ENCODE measurements at places on chromosomes 11 and 22.

GRCh38 chr11:15918674-15919073 lies 437.7 kb downstream of the SOX6 start:
- no peak for DNase-seq

GRCh38 chr22:45783690-45784089 lies 112.1 kb downstream of the ATXN10 start:
- DNase-seq: no peak

DNA sequence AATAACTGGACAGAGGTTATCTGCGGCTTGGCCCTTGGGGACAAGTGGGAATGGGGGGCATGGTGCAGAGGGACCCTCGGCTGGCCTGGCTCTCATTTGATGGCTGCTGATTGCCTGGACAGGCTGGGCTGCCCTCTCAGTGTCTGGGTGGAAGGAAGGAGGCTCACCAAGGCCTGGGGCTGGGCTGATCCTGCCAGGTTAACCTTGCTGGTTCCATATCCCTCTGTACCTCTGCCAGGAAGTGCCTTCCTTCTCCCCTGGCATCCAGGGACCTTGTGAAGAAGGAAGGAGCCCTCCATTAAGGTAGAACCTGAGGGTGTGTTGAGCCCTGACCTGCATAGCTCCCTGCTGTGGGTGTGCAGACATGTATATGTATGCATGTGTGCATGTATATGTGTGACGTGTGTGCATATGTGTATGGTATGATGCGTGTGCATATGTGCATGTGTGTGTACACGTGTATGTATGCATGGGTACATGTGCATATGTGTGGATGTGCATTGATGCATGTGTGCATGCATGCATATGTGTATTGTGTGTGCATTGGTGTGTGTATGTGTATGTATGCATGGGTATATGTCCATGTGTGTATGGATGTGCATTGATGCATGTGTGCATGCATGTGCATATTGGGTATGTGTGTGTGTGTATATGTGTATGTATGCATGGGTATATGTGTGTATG lies 433.9 kb downstream of the TBC1D22A start:
- DNase-seq: no peak

GRCh38 chr22:48181263-48181955 lies 1419.0 kb downstream of the TBC1D22A start:
- DNase-seq: no peak

GRCh38 chr11:66146074-66146473 lies 76.0 kb downstream of the PACS1 start:
- DNase-seq: no peak

GRCh38 chr11:33701302-33702230 lies 940 bp upstream of the C11orf91 start:
- DNase-seq: peak; percentile 26

Data from AG20443 (cell line).